ENCODE measurements at places on chromosomes 7 and 10. TPM values are rescaled to one million over a fixed set of nuclear protein-coding genes. Genes with fewer than 3 reads are reported as not detected.

The EPHB4 gene
- 65.5 TPM for total RNA-seq

The ACTL6B gene
- total RNA-seq = not detected

The SHTN1 gene
- total RNA-seq = 44.2 TPM

The CCDC172 gene
- total RNA-seq = not detected

The SLC16A12 gene
- total RNA-seq = 38.8 TPM

DNA sequence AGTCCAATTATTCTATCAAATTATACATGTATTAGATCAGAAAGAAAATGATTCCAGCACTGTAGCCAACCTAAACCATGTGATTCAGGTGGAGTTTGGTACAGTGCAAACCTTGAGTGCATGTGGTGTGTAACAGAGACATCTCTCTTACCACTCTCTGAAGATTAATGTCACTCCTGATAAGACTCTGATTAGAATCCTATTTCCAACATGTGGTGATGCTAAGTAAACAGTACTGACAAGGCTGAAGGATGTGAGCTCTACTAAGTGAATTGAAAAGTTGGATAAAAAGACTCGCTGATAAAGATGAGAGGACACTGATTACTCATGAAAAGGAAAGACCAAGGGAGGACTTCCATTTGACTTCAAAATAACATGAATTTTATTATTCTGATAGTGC, 232.0 kb downstream of the SDK1 start:
- no peak for DNase-seq

DNA sequence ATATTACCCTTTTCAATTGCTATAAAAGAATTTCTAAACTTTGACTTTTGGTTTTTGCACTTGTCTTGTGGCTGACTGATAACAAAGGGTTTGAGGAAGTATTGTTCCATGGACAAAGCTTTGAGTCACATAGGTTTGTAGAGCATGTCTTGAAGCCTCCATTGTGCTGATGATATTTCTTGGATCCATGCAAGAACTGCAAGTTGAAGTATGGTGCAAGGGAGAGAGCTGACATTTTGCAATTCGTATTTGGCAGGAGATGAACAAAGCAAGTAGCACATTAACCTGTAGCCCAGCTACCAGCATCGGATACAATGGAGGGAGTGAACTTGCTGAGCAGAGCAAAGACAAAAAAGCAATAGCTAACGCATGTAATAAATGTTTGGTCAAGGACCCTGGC, 23.4 kb downstream of the MGAM2 start:
- DNase-seq = no peak

- DNase-seq = peak; percentile 85
Measured at GRCh38 chr7:27186668-27187474, 1.8 kb upstream of the HOXA11 start.

DNA sequence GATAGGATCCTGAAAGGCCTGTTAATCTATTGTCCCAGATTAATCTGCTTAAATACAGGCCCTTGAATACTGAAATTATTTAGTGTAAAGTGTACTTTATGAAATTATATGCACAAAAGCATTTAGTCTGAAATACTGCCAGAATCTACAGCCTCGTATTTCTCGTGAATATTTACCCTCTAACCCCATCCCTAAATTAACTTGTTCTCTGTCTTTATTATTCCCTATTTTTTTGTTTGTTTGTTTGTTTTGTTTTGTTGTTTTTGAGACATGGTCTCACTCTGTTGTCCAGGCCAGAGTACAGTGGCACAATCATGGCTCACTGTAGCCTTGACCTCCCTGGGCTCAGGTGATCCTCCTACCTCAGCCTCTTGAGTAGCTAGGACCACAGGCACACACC, 2.7 kb upstream of the CPED1 start:
- DNase-seq = no peak

GRCh38 chr10:109104806-109105205, 818.5 kb downstream of the XPNPEP1 start:
- DNase-seq = no peak

- DNase-seq = no peak
Measured at GRCh38 chr7:112453505-112454171, 3.4 kb downstream of the IFRD1 start.

DNA sequence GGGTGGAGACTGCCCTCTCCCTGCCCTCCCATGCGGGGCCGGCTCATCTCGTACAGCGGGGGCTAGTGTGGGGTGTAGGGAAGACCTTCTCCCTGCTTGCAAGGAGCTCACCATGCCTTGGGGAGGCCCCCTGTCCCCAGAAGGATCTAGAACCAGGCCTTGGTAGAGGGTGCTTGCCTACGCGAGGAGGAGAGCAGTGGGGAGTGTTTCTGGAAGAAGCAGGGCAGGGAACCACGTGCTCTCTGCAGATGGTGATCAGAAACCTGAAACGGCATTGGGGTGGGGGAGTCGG, 2.7 kb downstream of the MAFK start:
- no peak for DNase-seq

All from kidney (tissue), 22 donors.